ENCODE measurements at places on chromosomes 6 and 20. TPM values are rescaled to one million over a fixed set of nuclear protein-coding genes. Genes with fewer than 3 reads are reported as not detected.

The TAB2 gene
- total RNA-seq, result 15.4 TPM

The TBX18 gene
- 30.9 TPM for total RNA-seq

The HFE gene
- 8.8 TPM for total RNA-seq

The CUTA gene
- total RNA-seq, result 82.3 TPM

The IRAK1BP1 gene
- total RNA-seq, result 7.4 TPM

The GPX5 gene
- total RNA-seq, result not detected
